Transverse colon (tissue), 4 donors: ENCODE measurements at places on chromosomes 5 and 9. TPM values are rescaled to one million over a fixed set of nuclear protein-coding genes. Genes with fewer than 3 reads are reported as not detected.

The GADD45G gene
- 10.9 TPM for total RNA-seq

The ADGRD2 gene
- not detected for total RNA-seq

The ADAMTS2 gene
- total RNA-seq: 18.7 TPM

DNA sequence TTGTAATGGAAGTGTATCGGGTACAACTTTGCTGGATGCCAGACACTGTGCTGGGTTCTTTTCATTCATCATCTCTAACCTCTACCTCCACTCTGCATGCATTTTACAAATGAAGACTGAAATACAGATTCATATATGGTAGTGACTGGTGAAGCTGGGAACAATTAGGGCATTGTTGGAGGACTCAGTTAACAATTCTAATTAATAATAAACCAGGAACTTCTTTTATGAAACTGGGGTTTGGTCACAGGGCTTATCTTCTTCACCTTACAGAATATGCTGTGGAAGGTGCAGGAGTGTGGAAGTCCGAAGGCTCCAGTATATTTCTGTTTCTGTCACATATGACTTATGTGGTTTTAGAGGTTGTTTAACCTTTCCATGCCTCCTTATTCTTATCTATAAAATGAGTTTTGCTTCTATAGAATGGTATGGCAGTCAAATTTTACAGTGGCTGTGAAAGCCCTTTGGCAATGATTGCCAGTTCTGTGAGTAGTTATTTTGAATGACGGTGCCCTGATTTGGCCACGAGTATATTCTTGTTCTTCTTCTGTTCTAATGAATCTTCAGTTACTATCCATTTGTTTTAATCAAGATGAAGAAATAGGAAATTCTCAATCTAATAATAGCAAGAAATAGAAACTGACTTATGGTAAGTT, 284.7 kb downstream of the GABRB2 start:
- H3K27ac ChIP-seq: no peak overlapping the region
- H3K4me3 ChIP-seq: no peak overlapping the region
- H3K4me1 ChIP-seq: no peaks in the 10 kb centered on the region
- DNase-seq: no peak
- no peaks in the 10 kb centered on the region for H3K36me3 ChIP-seq

DNA sequence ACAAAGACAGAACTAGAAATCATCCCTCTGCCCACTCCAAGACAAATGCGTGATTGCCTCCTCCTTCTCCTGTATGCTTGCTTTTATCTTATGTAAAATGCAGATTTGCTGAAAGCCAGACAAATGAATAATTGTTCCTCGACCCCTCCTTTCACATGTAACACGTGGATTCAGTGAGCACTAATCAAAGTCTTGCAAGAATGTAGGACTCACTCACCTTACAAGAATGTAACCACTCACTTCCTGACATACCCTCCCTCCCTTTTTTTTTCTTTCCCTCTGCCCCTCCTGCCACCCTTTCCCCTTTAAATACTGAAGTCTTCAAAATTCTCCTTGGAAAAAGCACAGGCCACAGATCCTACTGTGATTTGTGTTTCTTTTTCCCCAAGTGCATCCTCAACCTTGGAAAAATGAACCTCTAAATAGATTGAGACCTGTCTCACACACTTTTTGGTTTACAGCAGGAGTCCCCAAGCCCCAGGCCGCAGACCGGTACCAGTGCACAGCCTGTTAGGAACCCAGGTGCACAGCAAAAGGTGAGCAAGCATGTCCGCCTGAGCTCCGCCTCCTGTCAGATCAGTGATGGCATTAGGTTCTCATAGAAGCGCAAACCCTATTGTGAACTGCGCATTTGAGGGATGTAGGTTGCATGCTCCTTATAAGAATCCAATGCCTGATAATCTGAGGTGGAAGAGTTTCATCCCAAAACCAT, 29.4 kb upstream of the HSD17B3 start:
- no peaks in the 10 kb centered on the region for H3K27me3 ChIP-seq
- H3K36me3 ChIP-seq: no peaks in the 10 kb centered on the region
- no peak overlapping the region for H3K4me3 ChIP-seq
- no peak overlapping the region for H3K27ac ChIP-seq
- DNase-seq: no peak
